ENCODE measurements at places on chromosomes 6 and 20.

DNA sequence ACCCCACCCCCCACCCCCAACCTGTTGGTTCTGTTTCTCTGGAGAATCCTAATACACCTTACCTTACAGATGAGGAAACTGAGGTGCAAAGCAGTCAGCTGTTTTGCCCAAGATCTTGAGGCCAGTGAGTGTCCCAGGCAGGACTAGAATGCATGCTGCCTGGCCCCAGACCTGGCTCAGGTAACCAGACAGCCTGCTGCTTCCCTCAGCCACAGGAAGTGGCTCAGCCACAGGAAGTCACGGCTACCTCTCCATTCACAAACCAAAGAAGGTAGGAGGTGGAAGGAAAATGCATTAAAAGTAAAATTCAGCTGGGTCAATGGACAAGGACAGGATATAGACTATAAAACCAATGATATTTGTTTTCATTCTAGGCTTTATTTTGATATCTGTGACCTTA, 517.6 kb downstream of the CD83 start:
- peak; percentile 22 for DNase-seq

- no peak for DNase-seq
These were observed 36.5 kb upstream of the RFPL4B start for GRCh38 chr6:112310439-112311125.

DNA sequence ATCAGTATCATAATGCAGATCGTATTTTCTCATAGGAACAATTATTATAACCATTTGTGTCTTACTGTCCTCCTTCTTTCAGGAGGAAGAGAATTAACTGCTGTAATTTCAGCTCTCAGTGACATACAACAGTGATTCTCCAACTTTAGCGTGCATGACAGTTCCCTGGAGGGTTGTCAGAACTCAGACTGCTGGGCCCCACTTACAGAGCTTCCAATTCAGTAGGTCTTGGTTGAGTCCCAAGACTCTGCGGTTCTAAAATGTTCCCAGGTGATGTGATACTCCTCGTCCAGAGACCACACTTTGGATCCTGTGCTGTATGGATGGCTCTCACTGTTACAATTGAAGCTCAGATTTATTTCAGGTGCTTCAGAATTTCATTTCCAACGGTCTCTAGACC, 72.8 kb downstream of the CAP2 start:
- no peak for DNase-seq

DNA sequence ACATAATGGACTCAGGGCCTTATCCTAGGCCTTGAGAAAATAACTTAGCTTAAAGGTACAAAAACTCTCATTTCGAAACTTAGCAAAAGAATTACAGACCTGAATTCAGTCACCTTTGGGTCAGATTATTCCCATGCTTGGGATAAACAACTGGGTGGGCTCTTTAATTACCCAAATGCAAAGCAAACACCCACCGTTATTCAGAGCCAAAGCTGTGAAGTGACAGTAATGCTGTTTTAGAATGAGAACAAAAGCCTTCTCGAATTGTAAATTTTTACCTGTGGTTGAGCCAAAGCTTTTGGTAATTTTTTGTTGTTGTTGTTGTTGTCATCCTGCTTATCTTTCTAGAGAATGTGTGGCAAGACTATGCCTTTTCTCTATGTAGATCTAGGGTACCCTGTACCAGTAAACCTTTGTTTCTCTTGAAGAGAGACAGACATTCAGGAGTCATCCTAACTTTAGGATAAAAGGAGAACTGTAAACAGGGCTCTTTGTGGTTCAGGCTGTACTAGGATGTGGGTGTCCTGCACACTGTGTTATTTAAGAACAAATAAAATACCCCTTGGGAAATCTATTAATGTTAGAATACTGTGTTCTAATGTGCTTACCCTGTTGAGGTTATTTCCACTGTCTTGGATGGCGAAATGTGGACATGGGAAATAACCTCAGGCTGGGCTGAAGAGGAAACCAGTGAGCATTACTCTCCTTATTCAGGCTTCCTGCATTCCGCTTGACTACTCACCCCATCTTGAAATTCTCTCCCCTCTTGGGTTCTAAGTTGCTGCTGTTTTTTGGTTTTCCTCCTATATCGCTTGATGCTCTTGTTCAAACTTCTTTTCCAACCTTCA, 480.7 kb downstream of the CD83 start:
- DNase-seq, result no peak

DNA sequence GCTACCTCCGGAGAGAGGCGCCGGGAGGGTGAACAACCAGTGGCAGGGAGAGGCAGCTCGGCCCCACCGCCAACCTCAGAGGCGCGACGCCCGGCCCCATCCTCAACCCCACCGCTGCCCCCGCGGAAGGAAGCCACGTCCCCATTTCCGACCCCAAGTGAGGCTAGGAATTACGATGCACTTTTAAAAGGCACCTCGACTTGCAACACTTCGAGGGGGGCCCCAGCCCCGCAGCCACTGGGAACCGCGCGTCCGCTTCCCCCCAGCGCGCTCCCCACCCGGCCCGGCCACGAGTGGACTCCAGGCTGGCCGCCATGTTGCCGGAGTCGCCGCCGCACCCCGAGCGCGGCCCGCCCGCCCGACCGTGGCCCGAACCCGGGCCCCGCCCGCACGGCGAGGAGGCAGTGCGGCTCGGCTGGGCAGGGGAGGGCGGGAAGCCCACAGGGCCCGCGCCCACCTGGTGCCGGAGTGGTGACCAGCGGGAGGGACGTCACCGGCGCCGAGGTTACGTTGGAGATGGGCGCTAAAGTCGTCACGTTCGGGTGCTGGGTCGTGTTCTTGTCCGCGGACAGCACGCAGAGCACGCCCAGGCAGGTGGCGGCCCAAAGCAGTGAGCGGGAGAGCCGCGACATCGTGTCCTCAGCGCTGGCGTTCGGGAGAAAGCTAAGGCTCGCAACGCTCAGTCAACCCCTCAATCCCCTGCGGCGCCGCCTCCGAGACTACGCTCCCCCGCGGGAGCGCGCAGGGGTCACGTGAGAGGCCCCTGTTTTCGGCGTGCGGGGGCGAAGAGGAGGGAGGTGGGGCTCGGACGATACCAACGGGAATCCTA, at the start of gene CD164:
TSS of gene CD164 (minus strand) at position 721 of the 829 bp plus-strand sequence. CDS start at position 632, 89 bp downstream.
- peak; percentile 93 for DNase-seq

DNA sequence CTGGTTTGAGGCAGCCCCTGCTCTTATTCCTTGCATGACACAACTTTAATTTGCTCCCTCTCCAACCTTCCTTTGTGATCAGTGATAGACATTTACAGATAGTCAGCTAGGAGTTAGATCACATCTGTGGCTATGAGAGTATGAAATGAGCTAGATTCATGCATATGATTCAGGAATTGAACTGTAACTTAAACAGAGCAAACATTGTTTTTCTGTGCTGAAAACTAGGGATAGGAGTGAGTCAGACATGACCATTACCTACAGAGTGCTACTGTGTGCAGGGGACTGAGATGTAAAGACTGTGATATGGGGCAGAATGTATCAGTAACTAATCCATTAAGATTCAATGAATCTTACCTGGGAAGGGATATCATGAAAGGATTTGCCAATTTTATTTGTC, 279.4 kb upstream of the SPTLC3 start:
- no peak for DNase-seq

- DNase-seq, result no peak
These were observed 70.3 kb downstream of the HIVEP1 start for GRCh38 chr6:12082368-12082767.

- no peak for DNase-seq
These were observed 7.8 kb upstream of the EZR start for GRCh38 chr6:158826819-158827501.

- DNase-seq, result peak; percentile 23
These were observed 33.8 kb upstream of the AIG1 start for GRCh38 chr6:143026696-143027449.

- DNase-seq, result no peak
These were observed 6.1 kb downstream of the TP53RK start for GRCh38 chr20:46683011-46683667.

GRCh38 chr6:43020847-43021246, 576 bp upstream of the RRP36 start:
- no peak for DNase-seq

- DNase-seq, result no peak
These were observed 81.9 kb upstream of the BMP2 start for GRCh38 chr20:6685626-6686025.

DNA sequence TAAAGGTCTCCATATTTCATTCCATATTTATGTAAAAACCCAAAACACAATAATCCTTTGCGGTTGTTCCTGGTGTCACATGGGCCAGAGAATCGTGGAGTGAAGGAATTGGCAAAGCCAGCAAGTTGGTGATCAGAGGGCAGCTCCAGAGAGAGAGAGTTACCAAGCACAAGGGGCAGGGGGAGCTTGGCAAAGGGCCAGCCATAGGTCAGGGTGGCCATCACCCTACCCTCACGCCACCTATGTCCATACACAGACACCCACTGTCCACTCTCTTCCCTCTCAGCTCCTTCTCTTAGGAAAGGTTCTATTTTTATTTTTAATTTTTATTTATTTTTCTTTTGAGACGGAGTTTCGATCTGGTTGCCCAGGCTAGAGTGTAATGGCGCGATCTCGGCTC, 163.2 kb upstream of the JARID2 start:
- no peak for DNase-seq

DNA sequence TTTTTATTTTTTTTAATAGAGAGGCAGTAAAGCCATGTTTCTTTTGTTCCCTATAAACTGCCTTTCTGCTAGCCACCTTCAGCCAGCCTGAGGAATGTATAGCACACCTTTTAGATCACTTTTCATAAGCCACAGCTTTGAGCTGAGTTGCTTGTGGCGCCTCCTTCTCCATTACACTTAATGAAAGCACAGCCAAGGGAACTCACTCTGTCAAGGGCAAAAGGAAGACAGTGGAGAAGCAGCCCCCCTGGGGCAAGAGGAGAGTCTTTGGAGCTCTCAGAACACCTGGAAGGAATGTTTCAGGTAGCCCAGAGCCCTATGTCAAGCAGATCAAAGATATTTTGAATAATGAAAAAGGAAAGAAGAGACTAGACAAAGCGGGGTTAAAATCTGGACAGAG, 235.1 kb downstream of the CLIC5 start:
- DNase-seq, result no peak

GRCh38 chr6:21441386-21441785, 152.2 kb upstream of the SOX4 start:
- DNase-seq, result no peak

- no peak for DNase-seq
These were observed 19.7 kb downstream of the GMDS start for GRCh38 chr6:2225422-2226392.

DNA sequence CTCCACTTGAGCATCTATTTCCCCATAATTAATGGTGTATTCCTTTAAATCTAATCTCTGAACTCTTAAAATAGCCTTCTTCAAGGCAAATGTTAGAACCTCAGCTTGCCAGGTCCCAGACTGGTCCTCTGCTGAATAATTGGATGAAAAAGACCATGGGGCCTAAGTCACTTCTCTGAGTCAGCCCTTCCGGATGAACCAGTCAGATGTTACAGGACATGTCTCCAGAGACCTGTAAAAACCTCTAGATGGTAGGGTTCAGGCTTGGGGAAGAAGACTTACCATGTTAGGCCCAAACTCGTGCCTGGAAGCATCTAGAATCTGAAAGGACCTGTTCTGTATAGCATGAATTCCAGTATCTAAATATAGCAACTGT, 97.3 kb downstream of the CDKAL1 start:
- DNase-seq, result no peak

GRCh38 chr20:58011947-58012610, 216.4 kb downstream of the ANKRD60 start:
- DNase-seq, result no peak

GRCh38 chr6:27275025-27275956, 27.8 kb downstream of the PRSS16 start:
- no peak for DNase-seq
